Activated CD4-positive, CD25-positive, alpha-beta regulatory T cell (primary cell): ENCODE measurements at places on chromosomes 13 and 19.

GRCh38 chr13:112782429-112783010, 92.7 kb downstream of the ATP11A start:
- DNase-seq, result no peak

DNA sequence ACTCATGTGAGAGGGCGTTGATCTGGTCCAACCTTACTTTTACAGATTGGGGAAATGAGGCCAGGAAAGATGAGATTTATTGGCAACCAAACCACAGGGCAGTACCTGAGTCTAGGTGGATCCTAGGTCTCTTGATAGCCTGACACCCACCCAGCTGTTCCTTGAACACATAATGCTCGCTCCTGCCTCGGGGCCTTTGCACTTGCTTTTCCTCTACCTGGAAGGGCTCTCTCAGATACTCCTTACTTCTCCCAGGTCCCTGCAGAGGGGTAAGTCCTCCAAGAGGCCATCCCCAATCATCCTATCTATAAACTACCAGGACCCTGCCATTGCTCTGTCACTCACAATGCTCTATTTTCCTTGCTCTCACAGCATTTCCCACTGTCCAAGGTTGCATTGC, 7.4 kb downstream of the ZNF575 start:
- DNase-seq, result no peak

DNA sequence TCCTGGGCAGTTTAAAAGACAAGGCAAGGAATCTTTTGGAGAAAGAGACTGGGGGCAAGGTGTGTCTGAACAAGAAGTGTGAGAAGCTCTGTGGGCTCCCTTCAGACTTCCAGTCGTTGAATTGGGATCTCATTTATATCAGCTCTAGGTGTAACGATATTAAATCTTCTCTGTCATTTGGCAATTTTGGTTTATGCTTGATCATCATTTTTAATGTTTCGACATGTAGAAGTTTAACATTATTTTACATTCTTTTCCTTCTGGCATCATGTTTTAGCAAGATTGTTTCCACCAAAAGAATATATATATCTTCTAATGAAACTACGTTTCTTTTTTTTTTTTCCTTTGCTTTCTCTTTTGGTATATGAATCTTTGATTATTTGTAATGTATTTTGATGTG, 49.3 kb downstream of the USPL1 start:
- no peak for DNase-seq

DNA sequence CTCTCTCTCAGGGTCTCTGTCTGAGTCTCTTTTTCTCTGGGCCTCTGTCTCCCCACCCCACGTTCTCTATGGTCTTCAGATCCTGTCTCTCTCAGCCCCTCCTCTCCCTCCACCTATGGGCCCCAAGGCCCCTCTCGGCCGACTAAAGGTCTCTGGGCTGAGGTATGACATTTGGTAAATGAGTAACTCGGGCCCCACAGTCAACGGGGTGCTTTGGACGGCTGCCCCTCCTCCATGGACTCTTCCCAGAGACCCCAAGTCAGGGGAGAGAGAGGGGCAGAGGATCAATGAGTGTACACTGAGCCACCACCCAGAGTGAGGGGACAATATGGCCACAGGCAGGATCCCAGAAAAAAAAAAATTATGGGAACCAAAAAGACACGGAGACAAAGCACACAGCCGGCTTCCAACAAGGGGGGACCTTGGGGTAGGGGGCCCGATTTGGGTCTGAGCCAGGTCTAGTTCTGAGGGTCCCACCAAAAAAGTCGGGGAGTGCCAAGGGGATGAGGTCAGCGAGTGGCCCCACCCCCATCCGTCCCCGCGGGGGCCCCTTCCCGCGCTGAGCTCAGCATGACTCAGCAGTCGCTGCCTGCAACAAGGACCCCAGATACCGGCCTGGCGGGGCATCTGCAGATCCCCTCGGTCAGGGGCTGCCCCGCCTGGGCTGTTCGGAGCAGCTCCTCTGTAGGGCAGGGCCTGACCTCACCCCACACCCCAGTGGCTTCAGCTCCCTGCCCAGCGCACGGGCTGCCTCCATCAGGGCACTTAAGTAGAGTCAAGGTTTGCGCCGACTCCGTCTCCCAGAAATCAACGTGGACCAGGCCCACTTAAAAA, 1.5 kb upstream of the FTL start:
- peak; percentile 47 for DNase-seq

DNA sequence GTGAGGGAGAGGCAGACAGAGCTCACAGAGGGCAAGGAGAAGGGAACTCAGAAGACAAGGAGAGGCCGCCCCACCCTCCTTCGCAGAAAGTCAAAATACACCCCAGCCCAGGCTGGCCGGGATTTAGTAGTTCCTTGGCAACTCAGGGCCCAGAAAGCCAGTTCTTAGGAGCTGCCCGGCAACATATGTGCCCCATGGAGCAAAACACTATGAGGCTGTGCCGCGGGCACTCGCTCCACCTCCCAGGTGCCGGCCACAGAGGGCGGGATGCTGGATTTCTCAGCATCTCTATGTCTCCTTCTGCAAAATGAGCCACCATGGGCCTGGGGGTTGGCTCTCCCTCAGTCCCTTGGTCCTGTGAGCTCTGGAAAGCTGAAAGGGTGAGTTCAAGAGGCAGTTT, 93.8 kb upstream of the CACNA1A start:
- DNase-seq, result no peak

- DNase-seq, result no peak
These were observed 207.8 kb downstream of the DCLK1 start for GRCh38 chr13:35923347-35923746.

GRCh38 chr13:110433014-110433413, 125.9 kb downstream of the COL4A2 start:
- DNase-seq, result no peak

DNA sequence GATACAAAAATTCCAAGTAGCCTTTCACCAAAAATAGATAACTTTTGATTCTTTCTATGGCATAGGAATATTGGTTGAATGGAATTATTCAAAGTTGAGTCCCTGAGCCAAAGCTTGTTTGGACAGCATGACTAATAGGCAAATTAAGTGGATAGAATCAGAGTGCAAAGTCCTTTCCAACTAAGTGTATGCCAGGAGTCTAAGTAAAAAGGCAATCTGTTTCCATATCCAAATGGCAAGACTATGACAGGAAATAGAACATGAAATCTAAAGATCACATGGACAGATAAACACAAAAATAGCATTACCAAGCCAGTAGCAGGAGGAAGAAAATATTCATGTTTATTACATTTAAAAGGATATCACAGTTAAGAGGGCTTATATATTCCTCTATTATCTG, 804.6 kb downstream of the SLITRK6 start:
- DNase-seq, result no peak

DNA sequence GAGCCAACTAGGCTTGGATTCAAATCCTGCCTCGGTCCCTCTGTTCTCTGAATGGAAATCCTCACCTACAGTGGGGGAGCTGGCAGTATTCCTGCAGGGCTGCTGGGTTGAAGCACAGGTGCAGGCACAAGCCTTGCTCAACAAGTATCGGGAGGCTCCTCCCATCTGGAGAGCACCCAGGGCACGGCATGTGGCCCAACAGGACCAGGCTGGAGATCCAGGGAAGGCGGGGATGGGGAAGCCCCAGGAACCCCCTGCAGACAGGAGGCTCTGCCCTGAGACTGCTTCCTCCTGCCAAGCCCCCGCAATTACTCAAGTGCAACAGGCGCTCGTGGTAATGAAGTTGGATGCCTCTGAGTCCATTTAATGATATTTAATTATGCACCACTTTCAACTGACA, 128.0 kb upstream of the VSTM2B start:
- no peak for DNase-seq

- no peak for DNase-seq
These were observed 4.1 kb downstream of the DAZAP1 start for GRCh38 chr19:1411255-1412191.

GRCh38 chr13:103104340-103104739, 38.1 kb upstream of the SLC10A2 start:
- no peak for DNase-seq

DNA sequence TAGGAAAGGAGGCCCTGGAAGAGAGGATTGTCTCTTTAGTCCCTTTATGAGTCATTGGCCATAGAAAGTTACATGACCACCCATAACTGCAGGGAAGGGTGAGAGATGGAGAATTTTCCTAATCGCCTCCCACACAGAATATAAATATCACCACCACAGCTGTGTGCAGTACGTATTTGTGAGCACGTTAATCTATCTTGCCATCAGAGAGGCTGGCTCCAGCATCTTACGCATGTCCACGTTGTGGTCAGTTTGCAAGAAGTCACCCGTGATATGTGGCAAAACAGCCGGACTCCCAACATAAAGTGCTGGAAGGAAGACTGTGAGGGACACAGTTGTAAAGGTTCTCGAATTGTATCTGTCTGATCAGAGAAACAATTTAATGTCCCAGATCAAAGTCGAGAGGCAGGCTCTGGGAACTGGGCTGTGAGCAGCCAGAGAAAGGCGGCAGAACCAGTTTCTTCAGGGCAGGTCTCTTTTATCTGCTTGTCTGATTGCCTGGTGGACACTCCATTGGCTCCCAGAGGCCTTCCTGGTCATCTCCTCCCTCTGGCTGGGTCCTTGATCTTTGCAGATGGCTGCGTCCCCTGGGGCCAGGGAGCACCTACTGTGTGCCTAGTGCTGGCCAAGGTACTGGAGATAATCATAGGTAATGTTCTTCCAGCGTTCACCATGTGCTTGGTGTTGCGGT, 74.9 kb downstream of the SIPA1L3 start:
- no peak for DNase-seq

GRCh38 chr19:23470873-23471545, 75.7 kb upstream of the ZNF91 start:
- no peak for DNase-seq

GRCh38 chr19:55341171-55341588, 1.5 kb downstream of the KMT5C start:
- peak; percentile 32 for DNase-seq

DNA sequence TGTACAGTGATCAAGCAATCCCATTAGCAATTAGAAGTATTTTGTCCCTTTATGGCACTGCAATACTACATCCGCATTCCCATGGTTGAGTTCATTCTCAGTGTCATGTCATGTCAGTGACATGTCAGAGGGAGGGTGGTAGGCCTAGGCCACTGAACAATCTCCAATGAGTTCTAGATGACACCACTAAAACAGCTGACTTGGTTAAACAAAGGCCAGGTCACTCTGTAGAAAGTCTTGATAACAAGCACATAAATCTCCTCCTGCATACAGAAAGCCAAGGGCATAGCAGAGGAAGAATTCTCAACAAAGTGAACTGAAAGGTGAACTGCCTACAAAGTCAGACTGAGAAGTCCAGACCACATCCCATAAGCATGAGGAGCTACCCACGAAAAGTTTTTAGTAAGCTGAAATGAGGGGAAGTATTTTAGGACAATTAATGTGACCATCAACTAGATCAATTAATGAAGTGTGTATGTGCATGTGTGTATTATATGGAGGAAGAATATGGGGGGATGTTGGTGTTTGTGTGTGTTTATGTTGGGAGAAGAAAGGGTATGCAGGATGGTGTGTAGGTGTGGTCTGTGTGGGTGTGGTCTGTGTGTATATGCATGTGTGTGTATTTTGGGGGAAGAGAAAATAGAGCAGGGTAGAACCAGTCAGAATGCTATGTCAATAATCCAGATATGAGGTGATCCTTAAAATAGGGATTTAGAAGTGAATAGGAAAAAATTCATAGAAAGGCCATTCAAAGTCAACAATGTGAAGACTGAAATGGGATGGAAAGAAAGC, 67.7 kb downstream of the TBC1D4 start:
- DNase-seq, result no peak

GRCh38 chr13:73465617-73465971, 406.8 kb downstream of the KLF5 start:
- DNase-seq, result no peak

DNA sequence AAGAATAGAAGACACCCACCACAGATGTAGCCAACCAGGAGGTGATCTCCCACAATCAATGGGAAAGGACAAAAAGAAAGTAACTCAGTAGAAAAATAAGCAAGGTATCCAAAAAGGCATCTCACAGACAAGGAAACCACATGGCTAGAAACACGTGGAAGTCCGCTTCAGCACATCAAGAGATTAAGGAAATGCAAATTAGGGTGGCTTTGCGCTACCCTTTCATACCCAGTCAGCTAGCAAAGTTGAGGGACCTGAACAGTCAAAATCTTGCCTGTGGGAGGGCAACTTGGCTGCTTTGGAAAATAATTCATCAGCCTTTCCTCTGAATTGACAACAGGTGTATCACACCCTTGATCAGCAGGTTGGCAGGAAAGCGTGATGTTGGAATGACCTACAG, 11.6 kb upstream of the UQCR11 start:
- no peak for DNase-seq

GRCh38 chr13:77374786-77375185, 47.9 kb upstream of the MYCBP2 start:
- DNase-seq, result no peak

DNA sequence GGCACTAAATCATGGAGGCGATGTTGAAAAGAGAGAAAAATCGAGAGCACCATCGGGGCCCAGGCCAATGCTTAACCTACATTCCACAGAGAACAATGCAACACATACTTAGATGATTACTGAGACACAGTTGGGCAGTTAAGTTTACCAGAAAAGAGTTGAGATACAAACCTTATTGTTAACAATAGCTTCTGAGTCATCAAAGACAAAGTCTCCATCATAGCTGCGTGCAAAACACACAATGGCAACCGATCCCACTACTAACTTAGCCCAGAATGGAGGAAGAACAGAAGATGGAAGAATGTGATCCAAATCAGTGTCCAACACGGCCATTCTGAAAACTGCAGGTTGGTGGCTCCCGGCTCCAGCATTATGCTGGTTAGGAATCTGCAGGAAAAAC, 6.2 kb downstream of the TMTC4 start:
- no peak for DNase-seq

- DNase-seq, result no peak
These were observed 40.9 kb downstream of the GNG7 start for GRCh38 chr19:2661615-2662014.

- no peak for DNase-seq
These were observed 3.6 kb upstream of the ADGRE3 start for GRCh38 chr19:14678199-14678598.

- no peak for DNase-seq
These were observed 223.6 kb downstream of the GPC6 start for GRCh38 chr13:93450191-93450621.

DNA sequence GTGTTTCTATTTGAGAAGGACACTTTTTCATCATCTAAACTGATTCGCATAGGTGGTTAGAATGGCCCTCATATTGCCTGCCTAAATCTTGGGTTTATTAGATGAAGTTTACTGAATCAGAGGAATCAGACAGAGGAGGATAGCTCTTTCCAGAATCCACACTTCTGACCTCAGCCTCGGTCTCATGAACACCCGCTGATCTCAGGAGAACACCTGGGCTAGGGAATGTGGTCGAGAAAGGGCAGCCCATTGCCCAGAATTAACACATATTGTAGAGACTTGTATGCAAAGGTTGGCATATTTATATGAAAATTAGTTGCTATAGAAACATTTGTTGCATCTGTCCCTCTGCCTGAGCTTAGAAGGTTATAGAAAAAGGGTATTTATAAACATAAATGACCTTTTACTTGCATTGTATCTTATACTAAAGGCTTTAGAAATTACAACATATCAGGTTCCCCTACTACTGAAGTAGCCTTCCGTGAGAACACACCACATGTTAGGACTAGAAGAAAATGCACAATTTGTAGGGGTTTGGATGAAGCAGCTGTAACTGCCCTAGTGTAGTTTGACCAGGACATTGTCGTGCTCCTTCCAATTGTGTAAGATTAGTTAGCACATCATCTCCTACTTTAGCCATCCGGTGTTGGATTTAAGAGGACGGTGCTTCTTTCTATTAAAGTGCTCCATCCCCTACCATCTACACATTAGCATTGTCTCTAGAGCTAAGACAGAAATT, 103.8 kb downstream of the TNFRSF19 start:
- DNase-seq, result no peak
